ENCODE measurements at places on chromosomes 6 and 20. TPM values are rescaled to one million over a fixed set of nuclear protein-coding genes. Genes with fewer than 3 reads are reported as not detected.

DNA sequence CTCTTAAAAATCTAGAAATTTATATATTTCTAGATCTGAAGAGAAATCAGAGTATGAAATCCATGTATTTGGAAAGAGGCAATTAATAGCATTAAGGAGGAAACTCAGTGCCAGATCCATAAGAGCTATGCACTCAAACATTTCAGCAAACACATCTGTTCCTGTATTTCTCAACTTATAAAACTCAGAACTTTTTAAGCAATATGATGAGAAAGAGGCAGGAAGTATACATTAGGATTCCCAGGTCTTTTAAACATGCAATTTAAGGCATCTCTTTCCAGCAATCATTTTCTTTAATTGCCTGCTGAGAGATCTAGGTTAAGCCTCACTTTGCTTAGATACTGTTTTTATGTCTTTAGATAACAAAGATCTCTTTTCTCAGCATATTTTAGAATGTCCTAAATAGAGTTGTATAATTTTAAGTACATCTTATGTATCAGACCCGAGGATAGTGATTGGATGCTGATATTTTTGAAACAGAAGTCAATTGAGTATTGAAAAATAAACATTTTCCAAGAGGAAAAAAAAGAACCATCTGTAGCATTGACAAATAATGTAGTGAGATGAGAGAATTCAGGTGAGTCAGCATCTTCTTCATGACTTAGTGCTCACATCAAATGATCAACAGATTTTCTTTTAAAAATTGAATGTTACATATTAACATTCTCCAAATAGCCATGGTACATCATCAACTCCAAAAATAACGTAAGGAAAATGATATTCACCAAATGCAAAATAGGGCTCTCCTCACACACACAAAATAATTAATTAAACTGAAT, 461.4 kb upstream of the NOX3 start:
- DNase-seq, result no peak

- DNase-seq, result no peak
These were observed 1.3 kb upstream of the TAB2 start for GRCh38 chr6:149316108-149316727.

- DNase-seq, result no peak
These were observed 68.5 kb upstream of the FOXO3 start for GRCh38 chr6:108492131-108492766.

DNA sequence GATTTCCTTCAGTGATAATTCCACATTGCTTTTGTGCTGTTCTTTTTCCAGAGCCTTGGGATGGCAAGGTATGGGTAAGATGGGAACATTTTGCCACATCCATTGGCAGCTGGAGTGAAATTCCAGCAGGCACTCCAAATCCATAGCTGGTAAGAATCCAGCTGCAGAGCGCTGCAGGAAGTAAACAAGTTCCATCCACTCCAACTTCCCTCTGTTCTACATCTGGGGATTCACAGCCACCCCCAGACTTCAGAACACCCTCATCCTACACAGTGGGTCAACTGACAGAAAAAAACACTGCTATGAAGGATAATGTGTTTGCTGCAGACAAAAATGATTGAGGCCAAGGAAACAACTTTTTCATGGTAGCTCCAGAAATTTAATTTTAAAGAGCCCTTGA, 747.8 kb downstream of the MAFB start:
- DNase-seq, result no peak

GRCh38 chr6:155701342-155701741, 245.7 kb upstream of the NOX3 start:
- no peak for DNase-seq

GRCh38 chr6:109515781-109516409, 32.9 kb upstream of the ZBTB24 start:
- no peak for DNase-seq

GRCh38 chr6:98946266-98946878, 1.4 kb downstream of the FBXL4 start:
- no peak for DNase-seq

- no peak for DNase-seq
These were observed 49.5 kb downstream of the SRC start for GRCh38 chr20:37395410-37395797.

- no peak for DNase-seq
These were observed 19.6 kb downstream of the FOXC1 start for GRCh38 chr6:1629316-1629715.

GRCh38 chr6:31701666-31702404, 1.3 kb downstream of the ABHD16A start:
- DNase-seq, result no peak

- no peak for DNase-seq
These were observed 49.9 kb downstream of the CLIC5 start for GRCh38 chr6:45965792-45966191.

DNA sequence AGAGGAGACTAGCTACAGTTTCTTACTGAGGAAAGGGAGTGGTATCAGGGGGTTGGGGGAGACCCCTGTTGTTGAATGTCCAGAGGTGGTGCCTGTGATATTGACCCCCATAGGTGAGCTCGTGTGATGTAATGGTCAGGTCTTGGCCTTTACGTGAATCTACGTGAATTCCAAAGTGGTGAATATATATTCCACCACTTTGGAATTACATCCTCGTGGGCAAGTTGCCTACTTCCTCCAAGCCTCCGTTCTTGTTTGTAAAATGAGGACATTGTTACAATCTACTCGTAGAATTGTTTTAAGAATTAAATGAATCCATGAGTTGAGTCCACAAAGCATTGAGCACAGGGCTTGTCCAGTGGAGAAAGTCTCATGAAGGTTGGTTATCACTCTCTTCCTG, 47.3 kb downstream of the TSHZ2 start:
- no peak for DNase-seq

GRCh38 chr6:71289039-71289801, 609 bp downstream of the OGFRL1 start:
- peak; percentile 36 for DNase-seq

GRCh38 chr20:48198929-48199451, 413.7 kb upstream of the SULF2 start:
- no peak for DNase-seq

- DNase-seq, result no peak
These were observed 147.2 kb downstream of the TRDN start for GRCh38 chr6:123489589-123489988.

DNA sequence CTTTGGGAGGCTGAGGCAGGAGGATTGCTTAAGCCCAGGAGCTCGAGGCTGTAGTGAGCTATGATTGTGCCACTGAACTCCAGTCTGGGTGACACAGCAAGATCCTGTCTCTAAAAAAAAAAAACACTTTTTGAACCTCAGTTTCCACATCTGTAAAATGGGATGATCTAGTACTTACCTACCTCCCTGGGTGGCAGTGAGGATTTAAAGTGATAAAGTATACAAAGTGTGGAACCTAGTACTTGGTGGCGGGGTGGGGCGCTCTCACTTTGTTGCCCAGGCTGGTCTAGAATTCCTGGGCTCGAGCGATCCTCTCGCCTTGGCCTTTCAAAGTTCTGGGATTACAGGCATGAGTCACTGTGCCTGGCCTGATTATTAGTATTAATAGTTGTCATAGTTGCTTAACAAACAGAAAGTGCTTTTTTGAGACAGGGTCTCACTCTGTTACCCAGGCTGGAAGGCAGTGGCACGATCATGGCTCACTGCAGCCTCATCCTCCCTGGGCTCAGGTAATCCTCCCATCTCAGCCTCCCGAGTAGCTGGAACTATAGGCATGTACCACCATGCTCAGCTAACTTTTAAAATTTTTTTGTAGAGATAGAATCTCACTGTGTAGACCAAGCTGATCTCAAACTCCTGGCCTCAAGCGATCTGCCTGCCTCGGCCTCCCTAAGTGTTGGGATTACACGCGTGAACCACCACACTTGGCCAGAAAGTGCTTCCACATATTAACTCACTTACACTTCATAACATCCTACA, 7.0 kb upstream of the PLTP start:
- no peak for DNase-seq

- DNase-seq, result no peak
These were observed 560.0 kb upstream of the CDH4 start for GRCh38 chr20:60691966-60692615.

DNA sequence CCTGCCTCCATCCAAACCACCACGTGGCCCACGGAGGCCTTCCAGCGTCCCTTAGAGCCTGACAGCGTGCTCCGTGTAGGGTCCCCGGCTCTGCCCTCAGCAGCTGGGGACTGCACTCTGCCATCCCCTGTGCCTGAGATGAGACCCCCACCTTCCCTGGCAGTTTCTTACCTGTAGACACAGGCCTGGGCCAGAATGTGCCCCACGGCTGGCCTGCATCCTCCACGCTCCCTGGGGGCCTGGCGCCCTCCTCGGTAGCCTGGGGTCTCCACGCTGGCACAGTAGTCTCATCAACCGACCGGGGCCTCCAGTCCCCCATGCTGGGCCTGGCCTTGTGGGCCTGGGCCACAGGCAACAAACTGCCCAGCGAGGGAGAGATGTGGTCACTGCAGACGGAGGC, 9.6 kb downstream of the DACT2 start:
- DNase-seq, result no peak

DNA sequence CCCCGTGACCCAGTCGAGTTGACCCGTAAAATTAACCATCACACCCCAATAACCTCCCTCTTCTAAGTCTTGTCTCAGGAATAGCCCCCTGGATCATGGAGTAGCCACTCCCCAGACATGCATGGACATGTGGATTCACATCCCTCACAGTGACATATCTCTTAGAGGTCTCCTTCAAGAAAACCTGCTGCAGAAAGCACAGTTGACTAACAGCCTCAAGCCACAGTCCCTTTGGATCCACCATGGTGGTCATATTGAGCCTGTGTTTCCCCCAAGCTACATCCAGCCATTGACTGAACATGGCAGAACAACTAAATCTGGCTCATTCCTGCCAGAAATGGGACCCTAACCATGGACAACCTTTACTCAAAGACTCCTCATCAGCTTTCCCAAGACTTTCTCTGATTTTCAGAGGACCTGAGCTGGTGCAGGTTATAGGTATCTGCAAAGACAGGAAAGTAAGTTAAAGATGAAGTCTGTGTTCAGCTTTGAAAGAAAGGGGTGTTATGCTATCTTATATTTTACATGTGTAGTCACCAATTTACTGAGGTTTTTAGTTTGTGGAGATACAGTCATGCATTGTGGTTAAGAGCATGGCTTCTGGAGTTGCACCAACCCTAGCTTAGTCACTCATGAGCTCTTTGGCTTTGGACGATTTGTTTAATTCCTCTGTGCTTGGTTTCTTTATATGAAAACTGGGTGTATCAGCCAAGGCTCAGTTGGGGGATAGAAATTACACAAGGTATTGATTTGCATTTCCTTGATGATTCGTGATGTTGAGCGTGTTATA, 219.1 kb downstream of the MYLK4 start:
- DNase-seq, result no peak

DNA sequence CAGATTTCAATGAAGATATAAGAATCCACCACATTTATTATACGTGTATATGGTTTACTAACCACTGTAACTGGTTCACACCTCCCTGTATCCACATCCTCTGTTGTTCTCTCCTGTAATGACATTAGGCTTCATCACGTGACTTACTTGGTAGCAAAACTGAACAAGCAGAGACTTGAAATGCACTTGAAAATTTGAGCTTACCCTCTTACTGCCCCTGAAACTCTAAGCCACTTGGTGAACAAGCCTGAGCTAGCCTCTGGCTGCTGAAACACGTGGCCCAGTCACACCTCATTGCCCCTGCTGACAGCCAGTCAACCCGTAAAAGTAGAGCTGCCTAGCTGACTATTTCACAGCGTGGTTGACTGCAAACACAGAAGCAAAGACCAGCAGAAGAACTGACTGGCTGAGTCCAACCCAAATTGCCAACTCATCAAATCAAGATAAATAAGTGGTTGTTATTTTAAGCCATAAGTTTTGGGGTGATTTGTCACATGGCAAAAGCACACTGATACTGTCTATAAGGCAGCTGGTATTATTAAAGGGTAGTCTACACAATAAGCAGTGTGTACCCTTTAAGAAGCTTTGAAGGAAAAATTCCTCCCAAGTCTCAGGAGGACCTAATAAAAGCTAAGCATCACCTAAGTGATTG, 109.0 kb downstream of the RALGAPA2 start:
- DNase-seq, result no peak

DNA sequence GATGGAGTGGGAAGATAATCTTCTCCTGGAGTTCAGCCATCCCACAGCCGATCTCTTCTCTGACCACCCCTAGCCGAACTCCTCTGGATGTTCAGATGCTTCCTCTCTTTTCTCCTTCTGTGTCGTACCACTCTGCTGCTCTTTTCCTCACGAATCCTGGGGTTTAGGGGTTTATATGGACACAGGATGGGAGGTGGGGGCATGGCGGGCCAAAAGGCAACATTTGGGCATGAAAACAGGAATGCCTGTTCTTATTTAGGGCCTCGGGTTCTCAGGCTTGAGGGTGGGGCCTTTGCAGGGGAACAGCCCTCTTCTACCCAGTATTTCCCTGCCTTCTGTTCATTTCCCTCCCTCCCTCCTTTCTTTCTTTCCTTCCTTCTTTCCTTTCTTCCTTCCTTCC, 112.7 kb downstream of the SLC35B3 start:
- no peak for DNase-seq

The ILRUN gene
- 115 TPM for total RNA-seq

The DDO gene
- total RNA-seq, result 2.8 TPM

The C6orf141 gene
- total RNA-seq, result 0.66 TPM

The SYNDIG1 gene
- 50.2 TPM for total RNA-seq

The FAM83B gene
- not detected for total RNA-seq

The TRAPPC3L gene
- total RNA-seq, result not detected

The GTF3C6 gene
- total RNA-seq, result 45.5 TPM

The IFT52 gene
- total RNA-seq, result 18.4 TPM

The DCDC2 gene
- total RNA-seq, result 2.9 TPM

The CLVS2 gene
- 47.4 TPM for total RNA-seq

The TAGAP gene
- total RNA-seq, result 3.5 TPM

The RHAG gene
- not detected for total RNA-seq

The TRIM40 gene
- total RNA-seq, result not detected

The C4B gene
- total RNA-seq, result 48.9 TPM

The FRK gene
- total RNA-seq, result 1.6 TPM

The TRIM10 gene
- total RNA-seq, result not detected

The HCRTR2 gene
- total RNA-seq, result 0.52 TPM
